ENCODE measurements at places on chromosomes 5 and 9.

DNA sequence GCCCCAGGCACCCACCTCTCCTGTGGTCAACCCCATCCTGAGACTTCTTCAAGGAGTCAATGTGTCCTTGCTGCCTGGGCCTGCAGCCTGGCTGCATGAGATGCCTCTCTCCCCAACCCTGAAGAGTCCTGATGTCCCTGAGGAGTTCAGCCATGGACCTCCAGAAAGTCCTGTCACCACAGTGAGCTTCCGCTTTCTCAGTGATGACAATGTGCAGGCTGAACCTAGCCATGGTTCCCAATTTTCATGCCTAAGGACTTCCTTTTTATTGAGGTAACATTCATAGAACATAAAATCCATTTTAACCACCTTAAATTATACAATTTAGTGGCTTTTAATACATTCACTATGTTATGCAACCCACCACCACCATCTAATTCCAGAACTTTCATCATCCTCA is 29.1 kb downstream of the DAP start:
- DNase-seq, result no peak

DNA sequence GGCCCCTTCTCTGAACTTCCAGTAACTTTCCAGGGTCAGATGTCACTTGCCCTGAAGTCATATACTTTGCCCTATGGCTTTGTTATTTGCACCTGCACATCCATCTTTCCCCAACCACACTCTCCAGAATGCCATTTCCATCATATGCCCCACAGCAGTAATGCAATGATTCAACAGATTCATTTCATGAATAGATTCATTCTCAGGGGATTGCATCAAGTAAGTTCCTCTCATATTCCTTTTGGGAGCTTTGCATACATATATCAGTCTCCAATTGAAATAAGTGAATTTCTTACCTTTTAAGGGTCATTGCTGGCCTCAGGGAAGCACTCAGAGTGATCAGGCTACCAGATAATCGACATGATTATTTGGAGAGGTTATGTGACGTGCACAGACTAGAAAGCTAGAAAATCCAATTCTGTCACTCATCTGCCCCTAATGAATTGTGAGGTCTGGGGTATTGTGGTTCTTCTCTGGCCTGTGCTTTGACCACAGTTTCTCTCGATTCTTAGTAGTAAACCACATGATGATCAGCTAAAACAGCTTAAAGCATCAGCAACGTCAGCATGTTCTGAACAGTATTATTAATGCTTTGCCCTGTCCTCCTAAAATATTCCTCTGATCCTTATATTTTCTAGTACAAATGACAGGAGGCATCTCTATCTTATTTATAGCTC is 179.9 kb downstream of the ATPSCKMT start:
- no peak for DNase-seq

- DNase-seq, result no peak
Observed at GRCh38 chr5:143057580-143057999, 287.4 kb downstream of the ARHGAP26 start.

DNA sequence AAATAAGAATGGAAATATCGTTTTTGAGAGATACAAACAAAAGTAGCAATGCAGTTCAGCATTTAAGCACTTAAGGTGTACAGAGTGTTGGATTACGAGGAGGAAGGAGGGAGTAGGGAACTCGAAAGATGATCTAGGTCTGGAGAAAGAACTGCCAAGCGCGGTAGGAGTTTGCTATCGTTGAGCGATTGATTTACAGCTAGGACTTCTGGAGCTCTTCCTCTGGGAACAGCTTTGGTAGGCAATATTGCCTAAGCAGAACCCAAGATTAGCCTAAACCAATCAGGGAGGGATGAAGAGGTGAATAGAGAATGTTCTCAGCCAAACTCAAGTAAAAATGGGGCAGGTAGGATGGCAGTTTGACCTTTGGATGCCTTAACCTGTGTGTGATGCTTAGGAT is 965 bp downstream of the CLTA start:
- no peak for DNase-seq

GRCh38 chr5:118270526-118270925 is 717.8 kb downstream of the DTWD2 start:
- no peak for DNase-seq

- DNase-seq, result no peak
Observed at GRCh38 chr9:3447143-3447542, 78.7 kb downstream of the RFX3 start.

DNA sequence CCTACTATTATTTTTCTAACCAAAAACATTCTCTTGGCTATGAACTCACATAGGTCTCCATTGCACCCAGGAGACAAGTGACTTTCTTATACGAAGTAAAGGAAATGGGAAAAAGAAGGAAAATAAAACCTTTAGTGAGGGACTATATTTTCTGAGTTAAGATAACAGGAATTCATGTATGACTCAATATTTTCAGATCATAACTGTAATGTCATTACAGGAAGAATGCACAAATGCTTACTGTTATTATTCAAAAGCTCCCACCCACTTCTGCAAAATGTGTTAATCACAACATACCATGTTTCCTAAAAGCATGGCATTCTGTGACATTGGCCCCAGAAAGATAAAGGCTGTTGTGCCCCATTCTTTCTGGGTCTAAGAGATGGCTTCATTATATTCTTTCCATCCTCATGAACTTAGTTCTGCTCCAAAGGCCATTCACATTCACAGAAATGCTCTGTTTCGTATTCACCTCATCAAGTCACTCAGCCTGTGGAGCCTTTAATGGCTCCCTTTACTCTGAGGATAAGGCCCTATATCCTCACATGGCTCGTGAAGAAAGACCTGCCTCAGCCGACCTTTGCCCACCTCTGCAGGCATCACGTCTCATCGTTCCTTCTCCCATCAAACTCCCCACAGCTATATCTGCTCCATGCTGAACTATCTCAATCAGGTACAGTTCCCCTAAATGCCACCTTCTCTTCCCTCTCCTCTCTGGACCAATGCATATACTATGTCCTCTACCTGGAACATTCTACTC is 77.0 kb downstream of the ABCA1 start:
- peak; percentile 44 for DNase-seq
